ENCODE measurements at places on chromosomes 2 and 18.

DNA sequence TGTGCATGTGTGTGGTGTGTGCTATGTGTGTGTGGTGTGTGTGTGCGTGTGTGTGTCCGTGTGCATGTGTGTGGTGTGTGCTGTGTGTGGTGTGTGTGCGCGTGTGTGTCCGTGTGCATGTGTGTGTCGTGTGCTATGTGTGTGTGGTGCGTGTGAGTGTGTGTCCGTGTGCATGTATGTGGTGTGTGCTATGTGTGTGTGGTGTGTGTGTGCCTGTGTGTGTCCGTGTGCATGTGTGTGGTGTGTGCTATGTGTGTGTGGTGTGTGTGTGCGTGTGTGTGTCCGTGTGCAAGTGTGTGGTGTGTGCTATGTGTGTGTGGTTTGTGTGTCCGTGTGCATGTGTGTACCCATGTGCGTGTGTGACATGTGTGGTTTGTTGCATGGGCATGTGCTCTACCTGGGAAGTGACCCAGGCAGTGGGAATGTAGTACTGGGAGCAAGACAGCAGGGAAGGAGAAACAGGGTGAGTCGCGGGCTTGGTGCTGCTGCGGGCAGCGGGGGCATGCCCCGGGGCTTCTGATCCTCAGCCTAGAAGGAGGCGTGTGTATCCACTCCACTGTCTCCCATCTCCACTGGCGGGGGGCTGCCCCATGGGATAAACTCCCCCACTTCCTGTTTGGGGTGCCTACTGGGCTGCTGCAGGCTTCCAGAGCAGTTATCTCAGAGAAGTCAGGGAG, 7.6 kb upstream of the OTOS start:
- DNase-seq: no peak

DNA sequence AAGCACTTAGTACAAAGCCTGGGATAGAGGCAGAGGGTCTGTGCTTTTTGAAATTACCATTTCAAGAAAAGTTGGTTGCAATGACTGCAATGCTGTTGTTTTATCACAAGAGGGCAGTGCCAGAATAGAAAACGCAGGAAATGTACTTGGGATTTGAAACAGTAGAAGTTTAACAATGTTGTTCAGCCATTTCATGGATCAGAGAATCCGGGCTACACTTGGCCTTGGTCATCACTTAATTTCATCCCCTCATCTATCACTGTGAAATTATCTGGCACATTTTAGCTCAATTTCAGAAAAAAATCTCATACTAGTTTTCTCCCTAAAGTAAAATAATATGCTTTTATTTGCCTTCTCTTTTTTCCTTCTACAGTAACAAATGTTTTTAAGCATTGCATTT, 70.8 kb downstream of the RAPGEF4 start:
- DNase-seq: no peak

DNA sequence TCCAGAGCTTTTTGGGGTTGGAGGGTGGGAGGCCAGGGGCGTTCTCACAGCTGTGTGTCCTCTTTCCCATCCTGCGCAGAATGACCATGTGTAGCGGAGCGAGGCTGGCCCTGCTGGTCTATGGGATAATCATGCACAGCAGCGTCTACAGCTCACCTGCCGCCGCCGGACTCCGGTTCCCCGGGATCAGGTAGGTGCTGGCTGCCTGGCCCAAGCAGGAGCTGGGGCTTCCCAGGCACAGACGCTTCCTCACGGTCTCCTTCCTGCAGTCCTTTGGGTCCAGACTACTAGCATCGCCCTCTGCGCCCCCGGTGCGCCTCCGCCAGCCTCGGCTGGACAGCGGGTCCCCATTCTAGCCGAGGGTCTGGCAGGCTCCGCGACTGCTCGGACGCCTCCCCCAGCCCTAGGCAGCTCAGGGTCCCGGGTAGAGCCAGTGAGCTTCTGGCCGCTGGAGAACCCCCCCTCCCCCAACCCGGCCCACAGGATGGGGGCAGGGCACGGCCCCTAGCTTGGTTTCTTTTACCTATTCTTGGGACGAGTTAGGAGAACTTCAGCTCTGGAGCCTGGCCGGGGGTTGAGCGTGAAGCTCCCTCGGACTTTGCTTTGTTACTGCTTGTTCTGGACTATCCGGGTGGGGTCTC, 756 bp downstream of the ADCYAP1 start:
- DNase-seq: no peak

DNA sequence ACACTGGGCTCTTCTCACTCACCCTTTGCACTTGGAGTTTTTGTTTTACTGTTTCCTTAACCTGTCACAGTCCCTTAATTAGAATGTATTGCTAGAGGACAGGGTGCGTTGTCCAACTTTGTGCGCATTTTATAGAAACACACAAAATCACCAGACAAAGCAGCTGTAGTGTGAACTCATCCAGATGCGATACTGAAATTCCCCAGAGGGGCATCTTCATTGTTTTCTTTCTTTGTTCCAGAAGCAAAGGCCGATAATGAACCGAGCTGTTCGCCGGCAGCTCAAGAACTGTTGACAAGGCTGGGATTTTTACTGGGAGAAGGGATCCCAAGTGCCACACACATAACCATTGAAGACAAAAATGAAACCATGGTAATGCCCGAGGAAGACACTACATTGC, 137.6 kb downstream of the WDSUB1 start:
- DNase-seq: no peak

DNA sequence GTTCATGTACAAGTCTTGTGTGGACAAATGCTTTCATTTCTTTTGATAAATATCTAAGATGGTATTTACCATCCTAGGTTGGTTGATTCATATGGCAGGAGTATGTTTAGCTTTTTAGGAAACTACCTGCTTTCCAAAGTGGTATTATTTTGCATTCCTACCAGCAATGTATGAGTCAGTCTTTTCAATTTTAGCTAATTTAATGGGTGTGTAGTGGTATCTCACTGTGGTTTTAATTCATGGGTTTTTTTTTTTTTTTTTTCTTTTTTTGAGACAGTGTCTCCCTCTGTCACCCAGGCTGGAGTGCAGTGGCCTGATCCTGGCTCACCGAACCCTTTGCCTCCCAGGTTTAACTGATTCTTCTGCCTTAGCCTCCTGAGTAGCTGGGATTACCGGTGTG, 4.2 kb downstream of the ZNF512 start:
- no peak for DNase-seq

GRCh38 chr2:50513724-50514123, 518.2 kb downstream of the NRXN1 start:
- no peak for DNase-seq

- no peak for DNase-seq
Observed at GRCh38 chr2:207801259-207801658, 31.6 kb upstream of the FZD5 start.

GRCh38 chr2:67528320-67528719, 131.2 kb downstream of the ETAA1 start:
- DNase-seq: no peak

DNA sequence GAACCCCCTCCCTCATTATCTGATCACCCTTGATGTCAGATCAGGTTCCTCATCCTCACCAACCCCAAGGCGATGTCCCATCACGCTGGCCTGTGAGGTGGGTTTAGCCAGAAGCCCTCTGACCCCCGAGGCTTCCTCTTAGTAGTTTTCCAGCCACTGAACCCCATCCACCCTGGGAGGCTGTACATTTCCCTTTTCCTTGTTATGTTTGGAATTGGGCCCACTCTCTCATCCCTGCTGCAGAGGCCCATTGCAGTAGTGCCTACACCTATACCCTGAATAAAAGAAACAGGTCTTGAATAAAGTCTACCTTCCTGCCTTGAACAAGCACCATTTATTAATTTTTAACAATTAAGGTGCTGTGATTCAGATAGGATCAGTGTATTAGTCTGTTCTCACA, 80.1 kb downstream of the NCAPH start:
- no peak for DNase-seq

- DNase-seq: no peak
Observed at GRCh38 chr18:52070291-52070756, 269.7 kb upstream of the DCC start.

GRCh38 chr2:221200184-221200839, 371.8 kb downstream of the EPHA4 start:
- DNase-seq: no peak

All from CD4-positive, alpha-beta T cell treated with Interleukin-15 for 1 hour (primary cell).